Stimulated activated CD4-positive, alpha-beta T cell treated with anti-CD3 and anti-CD28 coated beads, TNF-alpha, amount 100 ng/mL, for 48 hours (primary cell): ENCODE measurements at places on chromosomes 5 and 9.

GRCh38 chr9:82363682-82364081 is 375.1 kb downstream of the SPATA31D1 start:
- no peak for DNase-seq

DNA sequence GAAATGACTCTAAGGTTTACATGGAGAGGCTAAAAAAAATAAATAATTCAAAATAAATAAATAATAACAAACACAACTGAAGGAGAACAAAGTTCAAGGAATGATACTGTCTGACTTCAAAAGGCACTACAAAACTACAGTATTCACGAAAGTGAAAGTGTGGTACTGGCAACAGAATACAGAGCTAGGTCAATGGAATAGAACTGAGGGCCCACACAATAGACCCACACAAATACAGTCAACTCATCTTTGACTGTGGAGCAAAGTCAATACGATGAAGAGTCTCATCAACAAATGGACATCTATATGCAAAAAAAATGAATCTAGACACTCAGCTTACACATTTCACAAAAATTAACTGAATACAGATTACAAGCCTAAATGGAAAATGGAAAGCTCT is 75.3 kb downstream of the FBXW11 start:
- no peak for DNase-seq

DNA sequence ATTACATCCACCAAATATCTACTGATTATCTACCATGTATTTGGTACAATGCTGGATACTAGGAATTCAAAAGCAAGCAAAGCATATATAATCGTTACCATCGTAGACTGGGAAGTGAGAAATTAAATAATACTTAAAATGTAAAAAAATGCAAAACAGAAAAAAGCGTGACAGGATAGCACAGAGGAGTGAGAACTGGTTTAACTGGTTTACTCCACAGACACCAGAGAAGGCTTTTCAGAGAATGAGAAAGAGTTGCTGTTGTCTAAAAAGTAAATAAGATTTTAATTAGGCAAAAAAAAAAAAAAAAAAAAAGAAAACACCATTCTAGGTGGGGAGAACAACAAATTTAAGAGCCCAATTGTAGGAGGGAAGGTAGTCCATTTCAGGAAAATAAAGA is 657.9 kb upstream of the ST8SIA4 start:
- no peak for DNase-seq

DNA sequence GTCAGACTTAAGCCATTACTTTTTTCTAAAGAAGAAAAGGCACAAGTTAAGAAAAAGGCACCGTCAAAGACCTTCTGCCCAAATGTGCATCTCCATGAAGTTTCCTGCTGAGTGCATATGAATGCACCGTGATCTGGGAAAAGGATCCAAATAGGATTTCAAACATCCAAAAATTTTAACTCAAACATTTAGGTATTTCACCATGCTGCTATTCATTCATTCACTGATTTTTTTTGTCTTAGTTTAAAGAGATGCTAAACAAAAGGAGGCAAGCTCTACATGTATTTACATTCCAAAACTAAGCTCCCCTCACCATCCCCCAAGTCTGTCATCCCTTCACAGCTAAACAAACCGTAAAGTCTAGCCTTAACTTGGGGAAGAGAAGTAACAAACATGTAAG is 291.9 kb downstream of the ARL15 start:
- DNase-seq: no peak

DNA sequence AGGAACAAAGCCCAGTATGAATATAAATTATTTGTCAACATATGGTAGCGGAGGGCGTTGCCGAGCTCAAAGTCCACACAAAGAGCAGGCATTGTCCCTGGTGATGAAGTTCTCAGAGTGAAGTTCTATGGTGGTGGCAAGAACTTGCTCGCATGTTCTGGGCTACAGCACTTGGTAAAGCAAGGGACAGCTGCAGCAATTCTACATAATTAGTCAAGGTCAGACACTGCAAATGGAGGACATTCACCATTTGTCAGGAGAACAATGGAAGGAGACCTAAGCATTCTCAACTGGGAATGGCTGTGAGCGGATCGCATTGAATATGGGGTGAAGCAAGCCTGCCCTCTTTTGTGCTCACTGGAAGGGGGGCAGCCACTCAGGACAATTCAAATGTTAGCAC is 503.8 kb upstream of the ADAMTS16 start:
- DNase-seq: no peak

GRCh38 chr9:114897196-114897595 is 33.2 kb downstream of the TNFSF8 start:
- no peak for DNase-seq

GRCh38 chr9:12231832-12232231 is 461.4 kb upstream of the TYRP1 start:
- DNase-seq: no peak

- DNase-seq: no peak
Measured at GRCh38 chr9:132993511-132993939, 15.0 kb downstream of the GFI1B start.

- DNase-seq: no peak
Measured at GRCh38 chr9:34276772-34277171, 52.3 kb downstream of the KIF24 start.

DNA sequence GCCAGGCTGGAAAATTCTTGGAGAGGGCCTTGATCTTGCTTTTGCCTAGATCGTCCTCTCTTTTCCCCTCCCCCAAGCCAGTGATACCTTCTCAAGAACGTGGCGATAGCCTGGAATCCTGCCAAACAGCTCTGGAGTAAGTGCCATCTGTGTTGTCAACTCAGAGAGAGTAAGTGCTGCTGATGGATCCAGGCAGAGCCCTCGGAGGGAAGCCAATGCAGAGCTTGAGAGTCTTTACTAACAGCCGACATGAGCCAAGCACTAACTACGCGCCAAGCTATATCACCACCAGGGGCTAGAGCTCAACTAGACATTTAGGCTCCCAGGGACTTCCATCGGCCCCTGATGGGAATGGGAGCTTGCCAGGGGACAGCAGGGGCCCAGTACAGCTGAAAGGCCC is 17.6 kb downstream of the RAPGEF1 start:
- DNase-seq: no peak

DNA sequence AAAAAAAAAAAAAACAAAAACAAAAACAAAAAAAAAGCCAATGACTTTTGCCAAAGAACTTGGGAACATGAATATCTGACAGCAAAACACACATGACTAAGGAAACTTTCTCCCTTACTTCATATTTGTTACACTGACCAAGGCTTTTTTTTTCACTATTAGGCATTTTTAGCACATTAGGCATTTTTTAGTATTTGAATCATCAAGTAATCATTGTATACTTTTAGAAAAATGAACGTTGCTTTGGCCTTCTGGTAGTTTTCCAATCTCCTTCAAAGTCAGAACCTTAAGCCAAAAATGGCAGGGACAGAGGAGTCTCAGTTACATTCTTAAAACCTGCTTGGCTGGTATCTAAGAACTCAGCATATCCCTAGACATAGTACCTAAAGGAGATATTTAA is 19.3 kb downstream of the NREP start:
- no peak for DNase-seq

DNA sequence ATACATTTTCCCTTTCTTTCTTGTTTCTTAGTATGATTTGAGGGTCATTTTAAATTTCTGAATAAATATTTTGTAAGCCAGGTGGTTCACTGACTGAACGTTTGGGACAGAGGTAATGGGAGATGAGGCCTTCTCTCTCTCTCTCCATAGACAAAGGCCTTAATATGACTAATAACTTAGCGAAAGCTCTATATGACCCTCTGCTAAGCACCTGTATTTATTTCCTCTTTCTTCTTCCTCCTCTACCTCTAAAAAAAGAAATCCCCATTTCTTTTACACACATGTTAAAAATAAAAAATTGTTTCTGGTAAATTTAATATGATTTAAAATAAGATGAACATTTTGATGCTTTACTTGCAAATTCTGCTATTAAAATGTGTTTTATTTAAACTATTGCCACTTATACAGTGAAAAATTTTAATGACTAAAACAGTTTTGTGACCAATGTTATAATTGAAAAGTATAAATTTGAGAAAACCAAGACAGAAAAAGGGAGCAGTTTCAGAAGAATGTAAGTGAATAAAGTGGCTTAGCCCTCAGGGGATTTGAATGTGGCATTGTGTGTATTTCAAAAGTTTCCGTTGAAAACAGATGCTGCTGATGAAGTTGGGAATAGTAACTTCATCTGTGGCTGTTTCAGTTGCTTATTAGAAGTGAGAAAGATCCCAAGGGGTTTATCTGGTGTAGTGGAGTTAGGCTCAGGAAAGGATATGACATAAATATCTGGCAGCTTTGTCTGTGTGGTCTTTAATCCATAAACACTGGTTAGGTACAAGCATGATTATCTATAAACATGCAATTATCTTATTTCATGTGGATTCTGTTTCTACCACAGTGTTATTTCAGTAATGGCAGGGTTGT is 128.6 kb upstream of the GRHPR start:
- no peak for DNase-seq

GRCh38 chr5:113058269-113058668 is 81.7 kb downstream of the DCP2 start:
- no peak for DNase-seq

- DNase-seq: no peak
Measured at GRCh38 chr5:57267805-57268204, 93.9 kb downstream of the GPBP1 start.

- no peak for DNase-seq
Measured at GRCh38 chr5:68169903-68170302, 45.7 kb upstream of the PIK3R1 start.

DNA sequence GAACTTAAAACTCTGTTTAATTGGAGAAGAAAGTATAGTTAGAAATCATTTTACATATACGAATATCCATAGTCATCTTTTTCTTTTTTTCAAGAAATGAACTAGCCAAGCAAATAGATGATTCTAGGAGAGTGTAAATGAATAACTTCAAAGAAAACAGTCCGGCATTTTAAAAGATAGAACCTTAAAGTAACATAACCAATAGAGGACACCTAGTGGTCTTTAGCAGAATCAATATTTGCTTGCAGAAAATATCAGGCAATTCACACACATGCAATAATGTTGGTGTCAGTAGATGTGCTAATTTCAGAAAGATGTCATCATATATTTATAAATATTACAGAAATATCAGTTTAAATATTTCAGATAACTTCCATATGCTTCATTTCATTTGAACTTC is 57.1 kb downstream of the HCN1 start:
- no peak for DNase-seq

- DNase-seq: no peak
Measured at GRCh38 chr9:5438301-5439162, 807 bp upstream of the PLGRKT start.

DNA sequence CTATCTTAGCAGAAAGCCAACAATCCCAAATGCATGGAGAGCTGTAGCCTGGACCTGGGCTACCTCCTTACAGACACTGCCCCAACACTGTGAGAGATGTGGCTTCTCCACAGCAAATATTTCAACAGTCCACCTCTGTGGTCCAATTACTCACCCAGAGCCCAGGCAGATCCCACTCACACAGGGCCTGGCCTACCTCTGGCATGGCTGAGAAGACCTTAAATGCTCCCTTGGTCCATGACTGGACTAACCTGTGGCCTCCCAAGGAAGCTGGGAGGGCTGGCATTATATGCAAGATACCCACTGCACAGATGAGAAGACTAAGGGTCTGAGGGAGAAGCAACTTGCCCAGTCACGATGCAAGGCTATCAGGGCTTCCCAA is 22.8 kb upstream of the SLC25A51 start:
- DNase-seq: no peak

DNA sequence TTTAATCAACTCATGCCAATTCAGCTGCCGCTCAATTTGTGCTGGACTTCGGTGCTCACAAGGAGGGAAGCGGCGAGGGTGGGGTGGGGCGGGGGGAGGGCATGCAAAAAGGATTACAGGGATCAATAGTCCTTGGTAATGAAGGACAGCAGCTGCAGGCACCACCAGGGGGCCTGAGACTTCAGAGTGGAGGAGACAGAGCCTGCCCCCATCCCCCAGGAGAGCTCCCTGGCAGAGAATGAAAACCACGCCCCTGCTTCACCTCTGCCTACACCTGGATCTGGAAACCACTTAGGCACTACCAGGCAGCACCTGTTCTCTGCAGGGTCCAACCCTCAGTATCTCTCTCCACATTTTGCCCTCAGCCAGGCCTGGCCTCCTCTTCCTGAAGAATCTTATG is 155.6 kb downstream of the TRIM32 start:
- DNase-seq: no peak
